ENCODE measurements at places on chromosomes 3 and 15.

DNA sequence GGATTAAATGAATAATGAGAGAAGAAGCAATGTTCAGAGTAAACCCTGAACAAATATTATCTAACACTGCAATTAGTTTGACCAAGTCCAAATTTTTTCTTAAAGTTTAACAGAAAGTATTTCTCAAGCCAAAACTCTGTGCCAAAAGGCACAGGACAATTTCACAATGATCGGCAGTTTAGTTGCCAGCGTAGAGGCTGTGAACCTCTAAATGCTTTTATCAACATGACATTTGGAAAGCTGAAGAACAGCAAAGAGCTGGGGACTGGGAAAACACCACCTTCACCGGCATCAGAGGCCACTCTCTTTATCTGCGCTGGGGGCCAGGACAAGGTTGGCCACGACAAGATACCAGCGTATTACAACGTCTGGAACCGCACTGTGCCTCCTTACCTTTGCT lies 125.6 kb downstream of the ADAMTS17 start:
- no peak for DNase-seq

GRCh38 chr15:70283511-70283910 lies 185.8 kb upstream of the TLE3 start:
- DNase-seq = no peak

GRCh38 chr3:156655819-156656550 lies 18.4 kb upstream of the TIPARP start:
- DNase-seq = no peak

- no peak for DNase-seq
These were observed 16.1 kb downstream of the SPTBN5 start for GRCh38 chr15:41877631-41878354.

DNA sequence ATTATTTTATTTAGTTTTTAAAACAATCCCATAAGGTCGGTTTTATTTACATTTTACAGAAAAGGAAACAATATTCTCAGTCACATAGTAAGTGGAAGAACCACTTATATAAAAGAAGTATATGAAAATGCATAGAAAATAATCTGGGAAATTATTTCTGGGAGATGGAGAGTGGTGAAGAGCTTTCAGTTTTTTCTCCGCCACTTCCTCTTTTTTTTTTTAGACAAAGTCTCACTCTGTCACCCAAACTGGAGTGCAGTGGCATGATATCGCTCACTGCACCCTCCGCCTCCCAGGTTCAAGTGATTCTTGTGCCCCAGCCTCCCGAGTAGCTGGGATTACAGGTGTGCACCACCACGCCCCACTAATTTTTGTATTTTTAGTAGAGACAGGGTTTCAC lies 21.2 kb downstream of the RAD51 start:
- no peak for DNase-seq

DNA sequence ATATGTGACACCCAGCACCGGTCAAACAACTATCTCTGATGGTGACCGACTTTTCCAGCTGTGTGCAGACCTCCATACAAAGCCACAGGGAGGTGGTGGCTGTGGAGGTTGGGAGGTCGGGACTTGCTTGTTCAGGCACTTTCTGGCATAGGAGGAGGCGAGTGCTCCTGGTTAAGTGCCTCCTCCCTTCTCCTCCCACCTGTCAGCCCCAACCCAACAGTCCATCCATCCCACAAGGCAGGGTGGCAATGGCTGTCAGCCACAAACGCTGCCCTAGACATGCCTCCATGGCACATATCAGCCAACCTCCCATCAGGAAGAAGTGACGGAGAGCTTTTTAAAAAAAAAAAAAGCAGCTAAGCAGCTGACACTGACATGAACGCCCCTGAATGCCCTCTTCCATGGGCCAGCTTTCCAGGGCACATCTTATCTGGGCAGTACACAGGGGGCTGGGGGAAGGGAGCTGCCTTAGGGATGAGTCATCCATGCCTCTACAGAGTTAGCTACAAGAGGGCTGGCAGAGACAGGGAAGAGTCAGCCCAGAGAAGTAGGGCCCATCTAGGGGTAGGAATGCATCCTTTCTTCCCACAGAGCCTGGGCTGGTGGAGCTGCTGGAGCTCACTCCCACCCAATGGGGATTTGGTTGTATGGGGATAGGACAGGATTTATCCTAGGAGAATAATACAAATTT lies 41.2 kb downstream of the CCDC12 start:
- DNase-seq = no peak

GRCh38 chr3:104604326-104605010 lies 762.2 kb upstream of the ALCAM start:
- DNase-seq = no peak

- DNase-seq = no peak
These were observed 91.6 kb downstream of the RASA2 start for GRCh38 chr3:141578202-141578973.

DNA sequence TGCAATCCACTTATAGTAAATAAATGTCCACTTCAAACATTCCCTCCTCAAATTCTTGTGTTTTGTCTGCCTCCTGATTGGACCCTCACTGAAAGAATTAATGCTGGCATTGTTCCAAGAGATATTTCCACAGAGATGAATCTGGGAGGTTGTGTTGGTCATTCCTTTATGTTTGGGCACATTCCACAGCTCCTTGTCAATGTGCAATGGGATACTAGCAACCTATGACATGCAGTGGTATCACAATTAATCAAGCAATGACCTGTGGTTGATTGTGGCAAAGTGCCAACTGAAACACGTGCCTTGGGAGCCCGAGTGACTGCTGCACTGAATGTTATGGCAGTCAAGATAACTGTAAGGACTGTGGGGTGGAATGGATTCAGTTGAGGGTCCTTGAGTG lies 55.0 kb upstream of the SNRPN start:
- DNase-seq = no peak
